ENCODE measurements at places on chromosomes 7 and 10. TPM values are rescaled to one million over a fixed set of nuclear protein-coding genes. Genes with fewer than 3 reads are reported as not detected.
A peak's percentile ranks its signal among the peaks of the same experiment; 100 is the strongest.

GRCh38 chr7:1176891-1177373, 16.9 kb upstream of the ZFAND2A start:
- H3K27me3 ChIP-seq: peaks cover 2% of the 10 kb centered on the region
- peak; percentile 31 for DNase-seq
- H3K36me3 ChIP-seq: no peaks in the 10 kb centered on the region

DNA sequence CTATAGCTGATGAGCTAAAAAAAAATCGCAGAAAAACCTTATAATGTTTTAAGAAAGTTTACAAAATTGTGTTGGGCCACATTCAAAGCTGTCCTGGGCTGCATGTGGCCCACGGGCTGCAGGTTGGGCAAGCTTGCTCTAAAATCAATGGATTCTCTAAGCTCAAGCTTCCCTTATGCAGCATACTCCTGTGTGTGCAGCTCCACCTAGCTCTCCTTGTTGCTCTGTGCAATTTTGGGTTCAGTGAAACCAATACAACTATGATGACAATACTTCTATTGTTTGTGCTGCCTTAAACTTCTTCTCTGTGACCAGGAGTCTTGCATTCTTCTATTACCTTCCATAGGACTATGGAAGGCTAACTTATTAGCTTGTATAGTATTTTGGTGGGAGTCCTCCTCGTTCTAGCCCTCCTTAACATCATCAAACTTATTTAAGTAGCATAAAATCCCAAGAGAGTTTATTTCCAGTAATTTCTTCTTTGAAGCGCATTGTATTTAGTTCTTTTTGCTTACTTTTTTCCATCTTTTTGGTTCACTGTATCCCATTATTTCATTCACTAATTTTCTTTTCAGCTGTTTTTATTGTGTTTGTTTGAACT, 170.9 kb upstream of the SMIM30 start:
- H3K4me3 ChIP-seq: no peak overlapping the region
- no peak overlapping the region for H3K27ac ChIP-seq
- no peaks in the 10 kb centered on the region for H3K27me3 ChIP-seq
- H3K4me1 ChIP-seq: no peaks in the 10 kb centered on the region
- peak; percentile 71 for DNase-seq
- H3K36me3 ChIP-seq: no peaks in the 10 kb centered on the region

NPY4R gene
- polyA plus RNA-seq: 0.57 TPM

HMX3 gene
- not detected for polyA plus RNA-seq

DNA sequence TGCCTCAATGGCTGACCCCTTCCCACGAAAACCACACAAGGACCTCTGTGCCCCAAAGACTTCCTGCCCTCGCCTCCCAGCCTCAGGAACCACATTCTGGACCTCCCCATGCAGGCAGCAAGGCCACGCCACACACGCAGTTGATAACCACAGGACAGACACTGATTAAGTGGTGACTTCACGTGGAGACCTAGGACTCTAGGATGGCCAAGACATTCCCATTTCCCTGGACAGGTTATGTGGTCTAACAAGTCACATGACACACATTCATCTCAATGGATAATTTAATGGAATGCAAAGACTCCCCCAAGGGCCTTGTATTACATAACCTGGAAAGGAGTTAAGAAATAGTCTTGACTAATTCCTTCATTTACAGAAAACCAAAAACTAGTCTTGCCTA, 110.2 kb downstream of the LARP4B start:
- peaks cover 76% of the 10 kb centered on the region for H3K36me3 ChIP-seq
- DNase-seq: peak; percentile 10
- H3K4me1 ChIP-seq: peaks cover 8% of the 10 kb centered on the region
- H3K27me3 ChIP-seq: no peaks in the 10 kb centered on the region
- no peak overlapping the region for H3K4me3 ChIP-seq

DNA sequence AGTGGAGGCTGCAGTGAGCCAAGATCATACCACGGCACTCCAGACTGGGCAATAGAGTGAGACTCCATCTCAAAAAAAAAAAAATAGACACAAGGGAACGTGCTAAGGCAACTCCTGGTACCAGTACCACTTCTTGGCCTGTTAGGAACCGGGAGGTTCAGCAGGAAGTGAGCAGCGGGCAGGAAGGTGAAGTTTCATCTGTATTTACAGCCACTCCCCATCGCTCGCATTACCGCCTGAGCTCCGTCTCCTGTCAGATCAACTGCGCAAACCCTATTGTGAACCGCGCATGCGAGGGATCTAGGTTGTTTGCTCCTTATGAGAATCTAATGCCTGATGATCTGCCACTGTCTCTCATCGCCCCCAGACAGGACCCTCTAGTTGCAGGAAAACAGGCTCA, 69.9 kb upstream of the FOXK1 start:
- DNase-seq: no peak
- H3K4me3 ChIP-seq: no peak overlapping the region

ACTR3C gene
- polyA plus RNA-seq: not detected

GRCh38 chr7:124034754-124035100, 1.9 kb upstream of the TMEM229A start:
- peaks cover 32% of the 10 kb centered on the region for H3K27me3 ChIP-seq
- DNase-seq: no peak
- H3K27ac ChIP-seq: no peak overlapping the region
- H3K36me3 ChIP-seq: no peaks in the 10 kb centered on the region
- H3K4me3 ChIP-seq: no peak overlapping the region

TMEM229A gene
- polyA plus RNA-seq: not detected

GRCh38 chr10:128047991-128048818, 78.0 kb downstream of the MKI67 start:
- H3K27me3 ChIP-seq: no peaks in the 10 kb centered on the region
- no peak overlapping the region for H3K4me3 ChIP-seq
- no peak overlapping the region for H3K27ac ChIP-seq
- no peaks in the 10 kb centered on the region for H3K36me3 ChIP-seq
- peaks cover 4% of the 10 kb centered on the region for H3K4me1 ChIP-seq

DNA sequence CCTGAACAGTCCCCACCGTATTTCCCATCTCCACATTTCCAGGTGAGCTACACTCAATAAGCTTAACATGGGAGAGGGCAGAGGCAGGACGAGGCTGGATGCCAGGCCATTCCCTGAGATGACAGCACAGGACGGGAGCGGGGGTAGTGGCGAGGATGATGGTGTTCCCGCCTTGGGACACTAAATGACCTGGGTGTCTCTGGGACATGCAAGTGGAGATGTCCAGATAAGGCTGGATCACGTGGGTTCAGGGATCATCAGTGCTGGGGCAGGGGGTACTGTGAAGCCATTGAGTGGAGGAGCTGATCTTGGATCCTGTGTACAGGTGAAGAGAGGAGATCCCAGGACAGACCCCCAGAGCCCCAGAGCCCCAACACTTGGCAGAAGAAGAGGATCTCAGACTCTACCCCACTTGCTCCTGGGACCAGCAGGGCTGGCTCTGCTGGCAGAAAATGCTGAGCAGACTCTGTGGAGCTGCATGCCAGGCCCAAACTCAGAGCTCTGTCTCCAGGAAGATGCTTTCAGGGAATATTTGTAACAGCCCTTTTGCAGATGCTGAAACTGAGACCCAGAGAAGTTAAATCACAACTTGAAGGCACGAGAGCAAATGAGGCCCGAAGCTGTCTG, 29.7 kb upstream of the HSPA12A start:
- no peak overlapping the region for H3K4me3 ChIP-seq
- H3K27ac ChIP-seq: no peak overlapping the region
- DNase-seq: no peak
- no peaks in the 10 kb centered on the region for H3K27me3 ChIP-seq
- peaks cover 20% of the 10 kb centered on the region for H3K4me1 ChIP-seq

FBXL13 gene
- 0.24 TPM for polyA plus RNA-seq

CTAGE4 gene
- not detected for polyA plus RNA-seq

PLPP4 gene
- 0.37 TPM for polyA plus RNA-seq

- DNase-seq: no peak
- peaks cover 3% of the 10 kb centered on the region for H3K4me1 ChIP-seq
- no peak overlapping the region for H3K27ac ChIP-seq
- no peak overlapping the region for H3K4me3 ChIP-seq
Measured at GRCh38 chr7:44445986-44446671, 44.3 kb downstream of the NUDCD3 start.

NKX1-2 gene
- not detected for polyA plus RNA-seq

MMP21 gene
- polyA plus RNA-seq: not detected

DNA sequence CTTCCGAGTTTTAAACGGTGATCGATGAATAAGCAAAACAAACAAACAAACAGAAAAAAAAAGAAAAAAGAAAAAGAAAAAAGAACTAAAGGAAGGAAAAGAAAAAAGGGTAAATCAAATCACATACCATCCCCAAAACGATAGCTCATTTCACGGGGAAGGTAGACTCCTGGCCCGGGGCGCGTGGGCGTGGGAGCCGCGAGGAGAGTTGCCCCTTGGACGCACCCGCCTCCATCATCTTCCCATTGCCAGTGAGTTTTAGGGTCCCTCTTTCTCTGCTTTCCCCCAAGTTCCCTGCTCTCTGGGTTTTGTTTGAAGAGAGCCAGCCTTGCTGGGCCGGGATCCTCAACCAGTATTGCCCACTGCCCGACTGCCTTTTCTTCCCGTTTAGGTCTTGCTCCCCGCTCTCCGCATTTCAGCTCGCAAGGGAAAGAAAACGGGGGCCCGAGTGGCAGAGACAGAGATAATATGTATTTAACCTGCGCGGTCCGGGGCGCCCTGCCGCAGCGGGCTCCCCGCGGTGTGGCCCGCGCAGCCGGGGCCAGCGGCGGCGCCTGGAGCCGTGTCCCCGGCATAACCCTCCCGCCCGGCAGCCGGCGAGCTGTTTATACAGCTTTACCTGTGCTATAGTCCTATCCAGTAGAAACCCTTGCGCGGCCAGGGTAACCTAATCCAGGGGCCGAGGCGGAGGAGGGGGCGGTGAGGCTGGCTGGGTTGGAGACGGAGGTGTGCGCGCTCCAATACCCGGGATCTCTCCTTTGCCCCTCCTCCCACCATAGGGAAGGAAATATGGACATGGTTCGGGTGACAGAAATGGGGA, 5.2 kb upstream of the GATA3 start:
- H3K27ac ChIP-seq: no peak overlapping the region
- peaks cover 1% of the 10 kb centered on the region for H3K4me1 ChIP-seq
- H3K4me3 ChIP-seq: no peak overlapping the region
- H3K27me3 ChIP-seq: peaks cover 94% of the 10 kb centered on the region

GDF2 gene
- not detected for polyA plus RNA-seq

PIP4K2A gene
- polyA plus RNA-seq: 9.8 TPM

Data from IMR-90 (cell line).